Midbrain (tissue), 1 donor: ENCODE measurements at places on chromosomes 7 and 10.
A peak's percentile ranks its signal among the peaks of the same experiment; 100 is the strongest.

- DNase-seq = peak; percentile 41
Observed at GRCh38 chr10:132588301-132589013, 50.9 kb downstream of the INPP5A start.

DNA sequence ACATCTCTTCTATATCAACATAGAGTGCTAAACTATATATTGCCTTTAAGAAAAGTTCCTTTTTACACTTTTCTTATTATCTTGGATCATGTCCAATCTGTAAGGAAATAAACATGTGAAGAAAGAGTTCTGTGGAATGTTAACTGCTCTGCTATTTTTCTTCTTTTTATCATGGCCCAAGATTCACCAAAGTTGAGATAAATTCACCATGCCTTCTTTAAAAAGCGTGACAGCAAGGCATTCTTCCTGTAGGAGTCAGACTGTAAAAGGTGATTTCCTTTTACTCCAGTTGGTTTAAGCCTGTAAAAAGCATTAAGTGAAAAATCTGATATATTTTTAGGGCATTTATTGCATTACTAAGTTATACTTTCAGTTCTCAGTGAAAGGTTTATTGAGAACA is 165.7 kb upstream of the FZD1 start:
- no peak for DNase-seq

DNA sequence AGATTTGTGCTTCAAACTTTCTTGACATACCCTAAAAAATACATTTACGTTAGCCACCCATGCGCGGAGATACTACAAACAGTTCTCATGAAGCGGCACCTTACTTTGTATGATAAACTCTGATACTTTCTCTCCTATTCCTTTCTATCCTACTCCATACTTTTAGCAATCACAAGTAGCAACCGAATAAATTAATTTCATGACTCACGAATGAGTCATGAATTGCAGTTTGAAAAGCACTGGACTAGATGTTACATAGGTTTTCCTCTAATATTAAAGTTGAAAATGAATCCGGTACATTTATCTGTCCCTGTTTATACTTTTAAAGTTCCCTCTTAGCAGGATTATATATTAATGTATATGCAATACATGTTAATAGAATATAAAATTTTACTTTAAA is 67.6 kb downstream of the CUBN start:
- no peak for DNase-seq

DNA sequence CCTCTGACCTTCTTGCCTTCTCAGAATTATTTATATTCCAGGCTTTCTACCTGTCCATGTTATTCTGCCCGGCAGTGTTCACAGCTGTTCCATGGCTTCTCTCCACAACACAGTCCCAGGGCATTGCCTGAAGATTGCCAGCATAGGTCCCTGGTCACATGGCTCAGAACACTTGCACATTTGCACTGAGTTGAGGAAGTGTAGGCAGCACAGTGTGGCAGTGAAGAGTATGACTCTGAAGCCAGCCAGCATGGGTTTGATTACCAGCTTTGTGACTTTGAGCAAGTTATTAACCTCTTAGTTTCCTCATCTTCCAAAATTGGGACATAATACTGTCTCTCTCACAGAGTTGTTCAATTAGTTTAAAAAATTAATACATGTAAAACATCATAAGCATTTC is 73.2 kb upstream of the NEUROD6 start:
- no peak for DNase-seq

GRCh38 chr10:48589266-48589665 is 15.6 kb downstream of the ARHGAP22 start:
- DNase-seq = no peak

GRCh38 chr10:29603223-29603896 is 31.4 kb downstream of the SVIL start:
- DNase-seq = no peak

DNA sequence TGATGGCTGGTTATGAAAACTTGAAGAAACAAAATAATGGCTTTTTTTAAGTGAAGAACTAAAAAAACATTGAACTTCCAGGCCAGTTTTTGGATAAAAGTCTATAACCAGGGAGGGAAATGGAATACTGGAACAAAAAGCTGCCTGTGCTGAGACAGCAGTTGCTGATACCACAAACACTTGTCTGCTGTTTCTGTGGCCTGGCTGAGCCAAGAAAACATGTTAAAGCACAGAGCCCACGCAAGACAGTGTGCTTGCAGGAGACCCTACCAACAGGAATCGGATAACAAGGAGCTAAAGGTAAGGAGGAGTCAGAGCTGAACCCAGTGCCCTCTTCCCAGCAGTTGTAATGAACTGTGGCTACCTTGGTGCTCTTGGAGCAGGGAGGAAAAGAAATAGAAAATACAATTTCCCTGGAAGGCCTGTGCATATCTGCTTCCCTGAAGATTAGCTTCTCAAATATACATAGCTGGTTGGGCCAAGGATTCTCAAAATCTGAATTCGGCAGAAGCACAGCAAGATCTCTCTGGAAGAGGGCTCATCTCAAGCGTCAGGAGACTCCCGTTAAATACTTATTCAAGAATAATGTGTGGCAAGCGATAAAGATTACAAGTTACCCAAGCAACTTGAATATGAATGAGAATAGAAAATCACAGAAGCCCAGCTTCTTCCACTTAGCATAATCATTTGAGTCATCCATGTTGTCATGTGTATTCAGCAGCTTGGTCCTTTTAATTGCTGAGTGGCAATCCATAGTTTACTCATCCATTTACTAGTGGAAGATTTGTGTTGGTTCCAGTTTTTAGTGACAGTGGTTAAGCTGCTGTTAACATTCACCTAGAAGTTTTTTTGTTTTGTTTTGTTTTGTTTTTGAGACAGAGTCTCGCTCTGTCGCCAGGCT is 87.6 kb downstream of the NOD1 start:
- no peak for DNase-seq

GRCh38 chr10:72285972-72286521 is 12.3 kb downstream of the DDIT4 start:
- DNase-seq = peak; percentile 31

DNA sequence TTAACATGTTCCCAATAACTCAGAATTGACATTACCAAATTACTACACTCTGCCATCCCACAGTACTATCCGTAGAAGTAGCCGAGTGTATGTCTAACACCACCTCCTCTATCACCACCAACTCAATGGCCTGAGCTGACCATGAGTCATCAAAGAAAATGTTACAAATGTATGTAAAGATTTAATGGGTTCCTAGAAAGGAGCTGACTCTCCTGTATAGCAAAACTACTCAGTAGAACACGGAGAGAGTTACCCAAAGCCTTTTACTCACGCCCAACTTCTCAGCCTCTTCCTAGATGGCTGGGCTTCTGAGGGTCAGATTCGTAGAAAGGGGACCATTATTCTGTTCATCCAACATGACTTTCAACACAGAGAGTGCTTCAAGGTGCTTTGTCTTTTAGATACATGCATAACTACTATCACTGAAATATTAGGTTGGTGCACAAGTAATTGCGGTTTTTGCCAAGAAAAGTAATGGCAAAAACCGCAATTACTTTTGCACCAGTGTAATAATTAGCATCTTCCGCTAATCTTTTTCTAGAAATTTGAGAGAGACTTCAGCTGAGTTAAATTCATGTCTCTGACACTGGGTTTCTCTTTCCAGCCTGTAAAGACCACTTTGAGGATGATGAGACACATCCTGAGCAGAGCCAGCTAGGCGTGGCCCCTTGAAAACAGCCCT is 24.0 kb upstream of the NANOS1 start:
- DNase-seq = no peak

DNA sequence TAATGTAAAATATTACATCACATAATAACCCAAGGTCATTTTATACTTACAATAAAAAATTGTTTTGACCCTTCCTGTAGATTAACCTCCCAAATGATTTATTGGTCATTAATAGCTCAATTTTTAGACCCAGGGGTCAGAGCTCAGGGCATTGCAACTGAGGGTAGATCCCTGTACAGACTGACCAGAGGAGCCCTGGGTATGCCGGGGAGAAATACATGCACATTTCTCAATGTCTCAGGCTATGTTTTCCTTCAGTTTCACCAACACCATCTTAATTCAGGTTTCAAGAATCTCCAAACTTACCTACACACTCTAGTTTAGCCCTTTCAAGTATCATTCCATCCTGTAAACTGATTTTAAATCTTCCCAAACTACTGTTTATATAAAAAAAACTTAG is 46.2 kb downstream of the CALD1 start:
- no peak for DNase-seq

DNA sequence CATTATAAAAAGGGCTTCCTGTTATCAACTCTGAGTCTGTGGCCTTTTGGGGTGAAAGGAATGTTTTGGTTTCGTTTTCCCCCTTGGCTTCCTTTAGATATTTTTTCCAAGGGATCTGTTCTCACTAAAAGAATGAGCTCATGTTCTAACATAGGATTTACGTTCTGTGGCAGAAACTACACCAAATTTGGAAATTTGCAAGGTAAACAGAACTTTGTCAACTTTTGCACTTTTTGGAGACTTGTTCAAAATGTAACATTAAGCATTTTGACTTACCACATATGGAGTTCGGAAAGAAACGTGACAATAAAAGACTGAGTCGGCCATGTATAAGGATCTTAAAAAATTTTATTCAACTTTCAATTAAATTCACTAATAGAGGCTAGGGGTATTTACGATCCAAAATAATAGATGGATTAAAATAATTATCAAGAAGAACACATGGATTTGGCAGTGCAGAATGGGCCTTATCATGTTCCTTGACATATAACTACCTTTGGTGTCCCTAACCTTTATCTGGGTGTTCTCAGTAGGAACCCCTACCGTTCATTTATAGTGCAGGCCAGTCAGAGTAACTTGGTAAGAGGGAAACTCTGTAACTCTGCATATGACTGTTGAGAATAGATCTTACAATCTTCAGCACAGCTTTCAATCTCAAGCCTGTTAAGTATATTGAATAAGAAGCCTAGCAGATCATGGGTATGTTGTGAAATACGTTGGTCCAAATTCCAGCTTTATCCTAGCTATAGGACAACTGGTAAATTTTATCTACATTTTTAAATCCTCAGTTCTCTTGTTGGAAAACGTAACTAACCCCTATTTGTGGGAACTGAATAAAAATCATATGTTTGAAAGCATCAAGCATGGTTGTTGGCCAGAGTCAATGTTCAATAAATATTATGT is 11.8 kb downstream of the CPED1 start:
- no peak for DNase-seq

GRCh38 chr7:17362439-17363105 is 64.1 kb downstream of the AHR start:
- no peak for DNase-seq

DNA sequence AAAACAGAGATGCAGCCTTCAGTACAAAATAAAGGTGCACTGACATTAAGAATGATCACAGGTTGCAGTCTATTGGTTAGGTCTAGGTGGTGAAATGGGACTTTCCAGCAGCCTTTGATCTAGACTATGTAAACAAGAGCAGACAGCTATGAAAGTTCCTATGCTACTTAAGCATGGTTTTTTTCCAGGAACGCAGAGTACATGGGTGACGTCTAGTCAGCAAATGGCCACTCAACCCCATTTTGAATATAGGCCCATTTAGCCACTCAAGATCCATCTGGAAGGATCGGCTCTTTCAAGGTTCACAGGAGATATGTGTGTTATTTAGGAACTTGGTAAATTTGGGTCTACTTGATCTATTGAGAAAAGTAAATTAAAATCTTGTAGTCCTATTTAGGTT is 1424.6 kb upstream of the LRRTM3 start:
- no peak for DNase-seq

DNA sequence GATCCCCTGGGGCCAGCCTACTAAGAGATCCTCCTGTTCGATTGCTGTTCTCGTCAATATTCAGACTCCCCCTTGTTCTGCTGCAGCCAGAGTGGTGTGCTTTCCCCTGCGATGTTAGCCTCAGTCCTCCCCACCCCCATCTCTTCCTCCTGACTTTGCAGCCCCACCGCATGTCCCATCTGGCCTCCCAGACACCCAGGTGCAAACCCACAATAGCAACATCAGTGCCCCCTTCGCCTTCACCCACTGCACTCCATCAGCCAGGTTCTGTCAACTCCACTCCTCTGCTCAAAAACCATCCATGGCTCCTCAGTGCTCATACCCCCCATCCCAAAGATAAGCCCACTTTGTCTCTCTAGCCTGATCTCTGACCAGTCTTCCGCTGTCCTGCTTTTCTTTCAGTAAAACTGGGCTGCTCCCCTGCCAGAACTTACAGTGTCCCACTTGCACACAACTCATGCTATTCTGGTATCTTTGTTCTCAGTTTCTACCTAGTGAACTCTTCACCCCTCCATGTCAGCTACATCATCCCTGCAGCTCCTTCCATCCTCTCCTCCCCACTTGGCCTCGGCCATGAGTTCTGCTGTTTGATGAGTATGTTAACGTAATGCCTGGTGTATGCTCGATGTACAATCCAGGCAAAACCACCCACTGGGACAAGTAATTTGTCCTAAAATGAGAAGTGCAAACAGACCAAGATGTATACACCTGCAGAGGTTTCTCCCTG is 26.6 kb downstream of the COL13A1 start:
- DNase-seq = no peak

DNA sequence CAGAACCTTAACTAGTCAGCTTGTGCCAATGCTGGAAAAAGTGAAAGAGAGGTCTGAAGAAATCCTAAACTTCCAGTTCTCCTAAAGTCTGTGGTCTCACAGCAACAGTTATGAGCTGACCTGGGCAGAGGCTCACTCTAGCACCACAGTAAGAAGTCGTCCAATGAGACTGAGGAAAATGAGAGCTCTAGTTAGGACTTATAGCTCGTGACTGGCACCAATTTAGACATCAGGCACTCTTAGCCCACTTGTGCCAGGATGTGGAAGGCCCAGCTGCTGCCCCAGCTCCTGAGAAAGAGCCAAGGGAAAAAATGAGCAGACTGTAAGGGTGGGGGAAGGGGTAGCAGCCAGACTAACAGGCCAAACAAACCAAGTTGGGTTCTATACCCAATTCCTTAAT is 7.6 kb downstream of the MMS19 start:
- peak; percentile 55 for DNase-seq

GRCh38 chr7:129775695-129776361 is 164.3 kb downstream of the NRF1 start:
- no peak for DNase-seq

- no peak for DNase-seq
Observed at GRCh38 chr10:77448226-77448625, 189.4 kb downstream of the KCNMA1 start.

- no peak for DNase-seq
Observed at GRCh38 chr10:70899096-70899495, 10.7 kb upstream of the PCBD1 start.

DNA sequence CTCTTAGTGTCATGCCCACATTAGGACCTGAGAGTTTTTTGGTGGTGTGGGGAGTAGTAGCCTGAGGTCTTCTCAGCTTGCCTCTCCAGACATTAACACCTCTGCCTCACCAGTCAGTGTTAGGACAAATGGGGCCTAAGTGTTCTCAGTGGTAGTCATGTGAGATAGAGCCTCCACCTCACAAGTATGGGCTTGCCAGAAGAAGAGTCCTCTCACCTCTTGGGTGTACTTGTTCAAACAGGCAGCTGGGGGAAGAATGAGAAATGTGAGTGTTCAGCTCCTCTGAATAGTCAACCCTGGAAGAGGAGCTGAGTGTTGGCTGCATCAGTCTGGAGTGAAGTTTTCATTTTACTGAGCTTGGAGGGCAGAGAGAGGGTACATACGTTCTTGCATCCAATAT is 464.6 kb downstream of the POM121L12 start:
- no peak for DNase-seq
